ENCODE measurements at places on chromosomes 3 and 15. TPM values are rescaled to one million over a fixed set of nuclear protein-coding genes. Genes with fewer than 3 reads are reported as not detected.

- peak; percentile 53 for DNase-seq
Observed at GRCh38 chr3:84108442-84108971, 850.3 kb upstream of the CADM2 start.

- no peak for DNase-seq
Observed at GRCh38 chr3:145817870-145818483, 343.0 kb downstream of the PLOD2 start.

Gene LYZL4
- polyA plus RNA-seq = 4.9 TPM

GRCh38 chr3:188396251-188396650 is 242.3 kb downstream of the LPP start:
- DNase-seq = no peak

Gene MYO5C
- polyA plus RNA-seq = 1.0 TPM

GRCh38 chr3:125207949-125208568 is 4.5 kb downstream of the SLC12A8 start:
- DNase-seq = no peak

Gene INO80
- 6.0 TPM for polyA plus RNA-seq

Gene PLXNA1
- polyA plus RNA-seq = 19.5 TPM

Gene GPR171
- not detected for polyA plus RNA-seq

Gene HESX1
- polyA plus RNA-seq = 12.2 TPM

Gene GATA2
- polyA plus RNA-seq = 22.7 TPM

DNA sequence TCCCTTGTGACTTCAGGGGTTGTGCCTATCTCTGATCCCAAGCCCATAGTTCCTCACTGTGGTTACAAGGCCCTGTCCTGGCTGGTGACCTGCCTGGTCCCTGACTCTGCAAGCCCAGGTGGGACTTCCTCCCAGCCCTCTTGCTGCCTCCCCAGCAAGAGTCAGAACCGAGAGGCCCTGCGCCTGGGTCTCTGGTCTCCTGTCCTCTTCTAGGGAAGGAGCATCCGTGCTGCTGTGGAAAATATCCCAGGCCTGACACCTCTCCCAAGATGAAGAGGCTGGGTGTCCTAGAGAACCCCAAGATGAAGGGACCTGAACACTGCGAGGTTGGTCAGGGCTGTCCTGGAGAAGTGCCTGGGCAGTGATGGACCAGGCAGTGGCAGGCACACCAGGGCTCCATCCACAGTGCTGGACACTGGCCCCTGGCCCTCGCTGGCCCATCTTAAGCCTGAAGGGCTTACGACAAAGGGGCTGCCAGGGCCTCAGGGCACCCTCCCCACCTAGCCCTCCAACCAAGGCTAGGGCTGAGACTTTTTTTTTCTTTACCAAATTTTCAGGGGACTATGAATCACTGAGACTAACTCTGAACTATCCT is 32.7 kb downstream of the PTH1R start:
- DNase-seq = no peak

DNA sequence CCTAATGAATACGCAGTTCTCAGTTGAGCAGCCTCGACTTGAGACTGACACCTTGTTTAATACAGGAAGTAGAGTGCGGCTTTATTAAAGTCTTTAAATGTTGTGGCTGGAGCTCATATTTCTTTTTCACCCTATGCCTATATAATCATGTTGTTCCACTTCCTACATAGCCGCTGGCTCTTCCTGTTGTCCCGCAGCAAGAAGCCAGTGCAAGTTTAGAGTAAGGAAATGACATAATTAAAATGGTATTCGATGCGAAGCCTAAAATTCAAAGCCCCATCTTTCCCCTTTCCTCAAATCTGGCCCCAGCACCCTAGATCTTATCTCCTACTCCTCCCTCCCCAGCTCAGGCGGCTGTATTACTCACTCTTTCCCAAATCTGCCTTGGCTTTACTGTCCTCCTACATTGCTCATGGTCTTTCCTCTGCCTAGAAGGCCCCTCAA is 7.5 kb upstream of the PHLDB2 start:
- peak; percentile 87 for DNase-seq
